ENCODE measurements at places on chromosomes 12 and 14. TPM values are rescaled to one million over a fixed set of nuclear protein-coding genes. Genes with fewer than 3 reads are reported as not detected.
A peak's percentile ranks its signal among the peaks of the same experiment; 100 is the strongest.

GRCh38 chr12:91561301-91561957 lies 378.8 kb upstream of the DCN start:
- no peaks in the 10 kb centered on the region for H3K4me1 ChIP-seq
- H3K4me3 ChIP-seq: no peak overlapping the region
- no peaks in the 10 kb centered on the region for H3K27me3 ChIP-seq
- no peaks in the 10 kb centered on the region for H3K36me3 ChIP-seq
- no peak overlapping the region for H3K27ac ChIP-seq

- no peaks in the 10 kb centered on the region for H3K27me3 ChIP-seq
- H3K4me3 ChIP-seq: no peak overlapping the region
- peaks cover 2% of the 10 kb centered on the region for H3K4me1 ChIP-seq
- DNase-seq: peak; percentile 77
- no peaks in the 10 kb centered on the region for H3K36me3 ChIP-seq
- no peak overlapping the region for H3K27ac ChIP-seq
Observed at GRCh38 chr12:80702889-80703805, 4.3 kb upstream of the MYF6 start.

- H3K27me3 ChIP-seq: no peaks in the 10 kb centered on the region
- no peaks in the 10 kb centered on the region for H3K4me1 ChIP-seq
- H3K27ac ChIP-seq: no peak overlapping the region
Observed at GRCh38 chr12:128178565-128178964, 88.4 kb upstream of the TMEM132C start.

DNA sequence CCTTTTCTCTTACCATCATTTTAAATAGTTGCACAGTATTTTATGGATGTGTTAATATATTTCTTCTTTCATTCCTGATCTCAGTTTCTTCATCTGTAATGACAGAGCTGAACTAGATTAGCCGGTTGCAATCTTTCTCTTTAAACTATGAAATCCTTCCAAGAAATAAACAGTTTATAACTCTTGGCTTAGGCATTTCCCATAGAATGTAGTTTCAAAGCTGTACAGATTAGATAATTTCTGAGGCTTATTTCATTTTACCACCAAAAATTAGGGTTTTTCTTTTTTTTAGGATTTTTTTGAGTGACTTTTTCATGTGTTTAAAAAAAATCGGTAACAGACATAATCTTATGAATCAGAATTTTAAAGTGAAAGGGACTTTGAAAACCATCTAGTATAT lies 144.0 kb downstream of the RAD51B start:
- H3K36me3 ChIP-seq: no peaks in the 10 kb centered on the region
- H3K4me1 ChIP-seq: no peaks in the 10 kb centered on the region
- H3K4me3 ChIP-seq: no peak overlapping the region

DNA sequence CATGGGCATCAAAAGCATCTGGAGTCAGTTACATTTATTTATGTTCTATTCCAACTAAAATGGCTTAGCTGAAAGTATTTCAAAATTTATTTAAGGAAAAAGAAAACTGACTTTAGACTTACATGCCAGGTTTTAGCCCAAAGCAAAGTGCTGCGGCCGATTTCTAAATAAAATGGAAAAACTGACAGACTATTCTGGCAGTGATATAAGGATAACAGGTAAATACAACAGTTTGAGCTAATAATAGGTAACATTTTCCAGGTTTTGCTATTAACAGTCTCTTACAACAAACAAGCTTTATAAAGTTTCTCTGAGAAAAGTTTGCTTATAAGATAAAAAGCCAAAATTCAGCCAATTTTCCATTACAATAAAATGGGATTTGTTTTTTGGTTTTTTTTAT lies 937.2 kb upstream of the FLRT2 start:
- no peak overlapping the region for H3K4me3 ChIP-seq
- H3K4me1 ChIP-seq: no peaks in the 10 kb centered on the region
- DNase-seq: no peak

GRCh38 chr12:71299541-71300376 lies 139.8 kb upstream of the LGR5 start:
- H3K27ac ChIP-seq: no peak overlapping the region
- H3K4me1 ChIP-seq: no peaks in the 10 kb centered on the region

- H3K27ac ChIP-seq: peak overlapping the region; percentile 45
- H3K4me1 ChIP-seq: 0 out of 2 replicates have a peak, but pooled peaks cover 2% of the 10 kb centered on the region
- no peaks in the 10 kb centered on the region for H3K27me3 ChIP-seq
- DNase-seq: no peak
- peak overlapping the region; percentile 71 for H3K4me3 ChIP-seq
Observed at GRCh38 chr12:121839993-121840761, 18.5 kb downstream of the HPD start.

DNA sequence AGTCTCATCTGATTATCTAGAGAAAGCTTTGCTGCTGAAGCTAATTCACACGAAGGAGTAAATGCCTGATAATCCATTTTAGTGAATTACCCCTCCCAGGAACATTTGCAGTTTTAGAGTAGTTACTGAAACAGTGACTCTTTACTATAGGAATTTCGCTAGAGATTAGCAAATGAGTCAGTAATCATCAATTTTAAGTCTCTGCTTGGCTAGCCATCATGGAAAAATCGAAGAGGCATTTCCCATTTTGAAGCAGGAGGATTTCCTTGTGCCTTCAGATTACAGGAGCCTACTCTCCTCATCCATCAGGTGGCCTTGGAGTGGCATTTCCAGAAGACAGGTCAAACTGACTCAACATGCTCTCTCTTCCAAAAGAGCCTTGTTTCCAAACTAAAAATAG lies 154.5 kb downstream of the EGLN3 start:
- H3K27me3 ChIP-seq: peaks cover 15% of the 10 kb centered on the region
- no peak for DNase-seq
- H3K4me1 ChIP-seq: no peaks in the 10 kb centered on the region
- H3K36me3 ChIP-seq: no peaks in the 10 kb centered on the region
- H3K4me3 ChIP-seq: no peak overlapping the region

GRCh38 chr14:36467332-36467731 lies 52.7 kb downstream of the NKX2-1 start:
- H3K27me3 ChIP-seq: no peaks in the 10 kb centered on the region
- no peaks in the 10 kb centered on the region for H3K4me1 ChIP-seq
- no peak overlapping the region for H3K4me3 ChIP-seq
- H3K36me3 ChIP-seq: no peaks in the 10 kb centered on the region
- DNase-seq: no peak

DNA sequence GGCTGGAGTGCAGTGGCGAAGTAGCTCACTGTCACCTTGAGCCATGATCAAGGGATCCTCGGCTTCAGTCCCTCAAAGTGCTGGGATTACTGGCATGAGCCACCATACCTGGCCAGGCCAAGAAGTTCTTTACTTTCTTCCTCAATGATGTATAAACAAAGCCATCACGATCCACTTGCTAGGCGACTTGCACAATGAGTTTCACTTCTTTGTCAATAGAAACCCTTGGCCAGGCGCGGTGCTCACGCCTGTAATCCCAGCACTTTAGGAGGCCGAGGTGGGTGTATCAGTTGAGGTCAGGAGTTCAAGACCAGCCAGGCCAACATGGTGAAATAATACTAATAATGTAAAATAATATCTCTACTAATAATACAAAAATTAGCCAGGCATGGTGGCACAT lies 14.4 kb upstream of the SPSB2 start:
- H3K36me3 ChIP-seq: peaks cover 17% of the 10 kb centered on the region
- no peak overlapping the region for H3K4me3 ChIP-seq
- H3K4me1 ChIP-seq: peaks cover 2% of the 10 kb centered on the region
- H3K27me3 ChIP-seq: no peaks in the 10 kb centered on the region
- no peak overlapping the region for H3K27ac ChIP-seq

DNA sequence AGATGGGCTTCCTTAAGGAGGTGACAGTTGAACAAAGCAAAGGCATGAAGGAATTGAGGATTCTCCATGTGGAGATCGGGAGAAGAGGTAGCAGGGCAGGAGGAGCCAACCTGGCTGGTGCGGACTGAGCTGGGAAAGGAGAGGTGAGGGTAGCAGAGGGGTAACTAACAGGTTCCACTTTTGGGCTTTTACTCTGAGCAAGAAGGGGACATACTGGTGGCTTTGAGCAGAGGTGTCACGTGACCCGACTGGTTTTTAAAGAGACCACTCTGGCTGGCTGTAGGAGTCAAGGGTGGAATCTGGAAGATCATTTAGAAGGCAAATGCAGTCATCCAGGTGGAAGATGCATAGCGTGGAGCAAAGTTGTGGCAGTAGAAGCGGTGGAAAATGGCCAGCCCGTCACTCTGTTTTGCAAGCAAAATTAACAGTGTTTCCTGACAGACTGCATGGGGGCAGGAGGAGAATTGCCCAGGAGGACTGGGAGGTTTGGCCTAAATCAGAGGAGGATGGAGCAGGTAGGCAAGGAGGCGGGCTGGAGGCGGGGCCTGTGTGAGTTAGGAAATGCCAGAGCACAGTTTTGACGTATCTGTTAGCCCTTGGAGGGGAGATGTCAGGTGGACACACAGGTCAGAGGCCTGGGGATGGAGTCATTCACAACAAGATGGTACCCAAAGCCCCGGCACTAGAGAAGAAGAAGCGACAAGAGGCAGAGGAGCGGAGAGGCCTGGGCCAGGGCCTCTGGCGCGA lies 156.3 kb upstream of the FKBP4 start:
- H3K27ac ChIP-seq: no peak overlapping the region
- no peak for DNase-seq
- peaks cover 17% of the 10 kb centered on the region for H3K4me1 ChIP-seq
- H3K4me3 ChIP-seq: no peak overlapping the region

GRCh38 chr14:89160437-89160836 lies 256.6 kb downstream of the FOXN3 start:
- no peaks in the 10 kb centered on the region for H3K27me3 ChIP-seq
- no peak overlapping the region for H3K4me3 ChIP-seq
- H3K4me1 ChIP-seq: peaks cover 2% of the 10 kb centered on the region
- H3K27ac ChIP-seq: no peak overlapping the region
- peaks cover 36% of the 10 kb centered on the region for H3K36me3 ChIP-seq
- DNase-seq: no peak

DNA sequence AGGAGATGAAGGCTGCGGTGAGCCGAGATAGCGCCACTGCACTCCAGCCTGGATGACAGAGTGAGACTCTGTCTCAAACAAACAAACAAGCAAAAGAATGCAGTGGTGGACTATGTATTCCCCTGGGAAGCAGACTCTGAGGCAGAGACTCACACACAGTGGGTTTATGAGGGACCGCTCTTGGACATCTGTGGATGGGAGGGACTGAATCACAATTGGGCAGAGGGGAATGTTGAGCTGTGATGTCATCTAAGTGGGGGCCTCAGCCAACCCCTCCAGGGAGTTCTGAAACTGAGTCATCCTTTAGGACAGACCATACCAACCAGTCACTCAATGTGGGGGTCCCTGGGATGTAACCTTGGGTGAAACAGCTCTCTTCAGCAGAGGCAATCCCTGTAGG lies 151.0 kb downstream of the SUDS3 start:
- H3K27ac ChIP-seq: no peak overlapping the region
- no peak for DNase-seq
- H3K27me3 ChIP-seq: no peaks in the 10 kb centered on the region
- no peak overlapping the region for H3K4me3 ChIP-seq

DNA sequence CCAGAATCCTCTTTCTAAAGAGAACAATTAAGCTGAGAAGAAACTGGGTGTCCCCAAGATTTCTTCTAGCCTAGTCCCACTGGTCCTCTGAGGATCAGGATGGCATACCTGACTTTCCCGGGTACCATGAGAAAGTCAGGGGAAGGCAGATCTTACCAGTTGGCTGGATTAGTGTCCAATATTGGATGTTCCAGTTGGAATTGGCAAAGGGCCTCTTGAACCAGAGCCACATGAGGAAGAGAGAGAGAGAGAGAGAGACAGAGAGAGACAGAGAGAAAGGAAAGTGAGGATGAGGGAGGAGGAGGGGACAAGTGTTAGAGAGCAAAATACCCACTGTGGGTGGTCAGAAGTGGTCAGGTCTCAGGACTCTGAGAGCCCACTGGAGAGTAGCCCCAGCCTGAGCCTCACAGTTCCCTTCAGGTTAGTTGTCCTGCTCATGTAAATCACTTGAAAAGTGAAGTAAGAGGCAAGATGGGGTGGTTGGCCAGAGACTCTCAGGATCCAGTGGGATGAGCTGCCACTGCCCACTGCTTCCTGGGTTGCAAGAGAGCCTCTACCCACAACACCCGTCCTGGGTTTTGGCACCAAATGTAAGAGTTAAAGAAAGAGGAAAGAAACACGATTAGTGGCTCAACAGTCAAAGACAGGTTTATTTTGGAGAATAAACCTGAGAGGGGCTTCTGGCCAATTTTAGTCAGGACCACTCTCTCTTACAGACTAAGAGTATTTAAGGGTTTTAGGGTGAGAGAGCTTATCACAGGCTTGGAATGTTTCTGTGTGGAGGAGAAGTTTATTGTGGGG lies 28.4 kb upstream of the A2M start:
- no peak overlapping the region for H3K27ac ChIP-seq
- no peaks in the 10 kb centered on the region for H3K4me1 ChIP-seq

DNA sequence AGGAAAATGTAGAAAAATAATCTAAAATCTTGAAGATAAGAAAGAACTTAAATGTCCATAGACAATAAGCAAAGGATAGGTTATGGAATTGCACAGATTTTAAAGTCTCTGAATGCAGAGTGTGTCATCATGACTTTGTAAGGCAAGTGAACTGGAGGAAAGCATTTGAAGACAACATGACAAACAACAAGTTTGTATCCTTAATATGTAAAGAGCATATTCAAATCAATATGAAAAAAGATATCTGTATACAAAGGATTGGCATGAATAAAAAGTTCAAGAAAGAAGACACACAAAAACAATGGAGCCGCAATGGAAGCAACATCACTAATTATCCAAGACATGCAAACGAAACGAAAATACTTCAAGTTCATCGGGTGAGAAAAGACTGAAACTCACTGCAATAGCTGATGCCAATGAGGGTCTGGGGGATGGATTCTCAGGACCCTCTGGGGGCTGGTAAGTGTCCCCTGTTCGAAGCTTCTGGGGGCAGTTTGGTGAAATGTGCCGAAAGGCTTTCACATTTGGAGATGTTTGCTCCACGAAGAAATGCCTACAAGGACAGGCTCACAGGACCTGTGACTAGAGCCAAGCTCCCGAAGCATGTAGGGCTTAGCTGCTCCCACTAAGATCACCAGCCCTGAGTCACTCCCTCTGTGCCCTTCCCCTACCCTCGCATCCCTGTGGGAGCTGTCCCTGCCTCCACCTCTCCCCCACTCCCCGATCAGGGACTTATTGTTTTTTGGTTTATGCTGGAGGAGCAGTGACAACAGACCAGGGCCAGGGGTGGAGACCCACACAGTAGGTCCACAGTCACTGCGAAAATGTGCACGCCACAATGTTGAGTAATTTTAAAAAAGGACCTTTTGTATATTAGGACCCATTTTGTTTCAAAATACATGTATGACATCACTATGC lies 345.7 kb upstream of the SFSWAP start:
- DNase-seq: no peak
- no peaks in the 10 kb centered on the region for H3K4me1 ChIP-seq
- no peak overlapping the region for H3K27ac ChIP-seq
- H3K4me3 ChIP-seq: no peak overlapping the region

DNA sequence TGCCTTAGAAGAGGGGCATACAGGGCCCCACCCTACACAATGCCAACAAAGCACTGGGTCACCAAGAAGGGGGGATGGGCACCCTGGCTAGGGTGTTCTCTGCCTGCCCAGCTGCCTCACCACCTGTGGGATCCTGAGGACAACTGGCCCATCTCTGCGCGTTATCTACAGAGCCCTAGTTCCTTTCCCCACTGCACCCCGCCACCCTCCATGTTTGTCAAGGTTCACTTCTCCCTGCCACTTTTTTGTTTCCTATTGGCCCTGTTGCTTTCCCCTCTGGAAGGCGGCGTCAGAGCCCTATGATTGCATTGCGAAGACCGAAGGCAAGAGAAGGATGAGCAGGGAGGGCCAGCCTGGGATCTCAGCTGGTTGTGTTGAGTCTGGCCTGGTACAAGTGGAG lies 1.6 kb downstream of the SLC48A1 start:
- H3K4me1 ChIP-seq: peaks cover 27% of the 10 kb centered on the region
- DNase-seq: no peak
- H3K27me3 ChIP-seq: no peaks in the 10 kb centered on the region
- no peak overlapping the region for H3K4me3 ChIP-seq

SSTR1 gene
- 5.5 TPM for polyA plus RNA-seq

YARS2 gene
- polyA plus RNA-seq: 16.4 TPM

RNU4-1 gene
- polyA plus RNA-seq: not detected

SPX gene
- 0.12 TPM for polyA plus RNA-seq

TAPBPL gene
- 10.4 TPM for polyA plus RNA-seq

KRT83 gene
- polyA plus RNA-seq: not detected

TMBIM6 gene
- polyA plus RNA-seq: 267 TPM
